Stimulated activated CD4-positive, alpha-beta T cell treated with anti-CD3 and anti-CD28 coated beads, TNF-alpha, amount 100 ng/mL, for 24 hours (primary cell): ENCODE measurements at places on chromosomes 2 and 18.
A peak's percentile ranks its signal among the peaks of the same experiment; 100 is the strongest.

DNA sequence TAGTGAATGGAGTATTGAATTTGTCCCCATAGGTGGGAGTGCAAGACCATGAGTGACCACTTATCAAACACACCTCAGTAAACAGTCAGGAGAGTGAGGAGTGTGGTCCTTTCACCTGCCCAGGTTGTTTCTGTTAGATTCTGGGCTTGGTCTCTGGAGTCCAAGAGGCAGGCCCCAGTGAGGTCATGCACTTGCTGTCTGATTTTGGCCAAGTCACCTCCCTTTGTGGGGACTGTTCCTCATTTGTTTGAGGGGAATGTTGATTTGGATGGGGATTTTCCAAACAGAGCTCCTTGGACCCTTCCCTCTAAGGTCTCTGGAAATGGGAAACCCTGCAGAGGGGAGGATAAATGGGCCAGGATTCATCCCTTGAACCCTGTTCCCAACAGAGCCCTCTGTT lies 7.3 kb downstream of the IL1RN start:
- no peak for DNase-seq

- DNase-seq: no peak
These were observed 51.1 kb downstream of the COLEC12 start for GRCh38 chr18:449374-449773.

GRCh38 chr2:23530206-23530908 lies 145.4 kb downstream of the KLHL29 start:
- DNase-seq: no peak

DNA sequence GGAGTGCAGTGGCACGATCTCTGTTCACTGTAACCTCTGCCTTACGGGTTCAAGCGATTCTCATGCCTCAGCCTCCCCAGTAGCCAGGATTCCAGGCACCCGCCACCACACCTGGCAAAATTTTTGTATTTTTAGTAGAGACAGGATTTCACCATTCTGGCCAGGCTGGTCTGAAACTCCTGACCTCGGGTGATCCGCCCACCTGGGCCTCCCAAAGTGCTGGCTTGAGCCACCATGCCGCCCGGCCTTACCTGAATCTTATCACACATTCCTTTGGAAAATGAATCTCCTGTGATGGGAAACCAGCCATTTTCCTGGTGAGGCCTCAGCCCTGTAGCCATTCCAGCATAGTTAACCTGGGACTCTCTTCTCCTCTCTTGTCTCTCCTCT lies 57.8 kb downstream of the HPCAL1 start:
- no peak for DNase-seq

DNA sequence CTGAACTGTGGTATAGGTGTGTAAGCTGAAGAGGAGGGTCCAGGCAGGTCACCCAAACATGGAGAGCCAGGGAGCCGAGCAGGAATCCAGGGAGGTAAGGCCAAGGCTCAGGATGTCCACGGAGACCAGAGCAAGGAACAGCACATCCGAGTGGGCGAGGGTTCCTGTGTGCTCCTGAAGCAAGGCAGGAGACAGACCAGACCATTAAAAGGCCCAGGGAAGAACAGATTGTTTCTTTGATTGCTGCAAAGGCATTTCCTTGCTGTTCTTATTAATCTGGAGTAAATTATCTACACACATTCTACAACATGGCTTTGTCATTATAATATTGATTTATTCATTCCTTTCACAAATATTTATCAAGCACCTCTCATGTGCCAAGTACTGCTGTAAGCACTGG lies 50.1 kb upstream of the SPTBN1 start:
- no peak for DNase-seq

- no peak for DNase-seq
These were observed 157.4 kb downstream of the SOX11 start for GRCh38 chr2:5849562-5849961.

DNA sequence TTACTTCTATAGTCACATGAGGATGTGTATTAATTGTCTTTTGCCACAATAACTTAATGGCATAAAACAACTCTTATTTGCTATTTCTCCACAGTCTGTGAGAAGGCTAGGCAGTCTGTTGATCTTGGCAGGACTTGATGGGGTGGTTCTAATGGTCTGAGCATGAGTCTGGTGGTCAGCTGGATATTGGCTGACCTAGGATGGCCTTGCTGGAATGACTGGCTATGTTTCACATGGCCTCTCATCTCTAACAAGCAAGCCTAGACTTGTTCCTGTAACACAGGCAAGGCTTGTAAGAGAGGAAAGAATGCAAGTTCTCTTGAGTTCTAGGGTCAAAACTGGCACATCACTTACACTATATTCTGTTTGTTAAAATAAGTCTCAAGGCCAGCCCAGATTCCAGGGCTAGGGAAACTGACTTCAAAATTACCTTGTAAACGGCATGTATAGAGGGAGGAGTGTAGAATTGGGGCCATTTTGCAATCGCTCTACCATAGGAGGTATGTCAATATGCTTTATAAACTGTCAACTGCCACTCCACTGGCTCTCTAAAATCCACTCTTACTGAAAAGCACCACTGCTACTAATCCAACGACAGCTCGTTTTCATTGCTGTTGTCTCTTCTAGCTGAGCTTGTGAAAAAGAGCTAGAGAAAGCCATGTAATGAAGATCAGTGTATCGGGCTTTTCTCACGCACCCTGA lies 325.0 kb upstream of the PKDCC start:
- no peak for DNase-seq

DNA sequence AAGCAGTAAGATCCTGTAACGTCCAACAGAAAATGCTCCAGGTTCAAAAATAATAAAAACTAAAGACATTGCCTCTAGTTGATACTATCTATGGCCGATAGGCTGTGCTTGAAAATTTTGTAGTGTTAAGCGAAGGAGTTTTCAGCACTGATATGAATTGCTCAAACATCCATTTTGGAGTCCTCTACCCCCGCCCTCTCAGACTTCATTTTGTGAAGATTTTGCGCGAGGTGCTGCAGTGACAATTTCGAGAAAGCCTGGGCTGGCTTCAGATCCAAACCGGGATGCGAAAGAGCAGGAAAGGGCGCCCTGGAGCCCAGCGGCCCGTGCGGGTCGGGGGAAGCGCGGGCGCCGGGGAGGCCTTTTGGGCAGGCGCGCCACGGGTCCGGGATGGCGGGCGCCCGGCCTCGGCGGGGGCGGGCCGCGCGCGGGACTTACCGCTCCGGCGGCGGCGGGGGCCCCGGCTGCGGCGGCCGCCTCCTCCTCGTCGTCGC lies 1.8 kb downstream of the SP3 start:
- no peak for DNase-seq

DNA sequence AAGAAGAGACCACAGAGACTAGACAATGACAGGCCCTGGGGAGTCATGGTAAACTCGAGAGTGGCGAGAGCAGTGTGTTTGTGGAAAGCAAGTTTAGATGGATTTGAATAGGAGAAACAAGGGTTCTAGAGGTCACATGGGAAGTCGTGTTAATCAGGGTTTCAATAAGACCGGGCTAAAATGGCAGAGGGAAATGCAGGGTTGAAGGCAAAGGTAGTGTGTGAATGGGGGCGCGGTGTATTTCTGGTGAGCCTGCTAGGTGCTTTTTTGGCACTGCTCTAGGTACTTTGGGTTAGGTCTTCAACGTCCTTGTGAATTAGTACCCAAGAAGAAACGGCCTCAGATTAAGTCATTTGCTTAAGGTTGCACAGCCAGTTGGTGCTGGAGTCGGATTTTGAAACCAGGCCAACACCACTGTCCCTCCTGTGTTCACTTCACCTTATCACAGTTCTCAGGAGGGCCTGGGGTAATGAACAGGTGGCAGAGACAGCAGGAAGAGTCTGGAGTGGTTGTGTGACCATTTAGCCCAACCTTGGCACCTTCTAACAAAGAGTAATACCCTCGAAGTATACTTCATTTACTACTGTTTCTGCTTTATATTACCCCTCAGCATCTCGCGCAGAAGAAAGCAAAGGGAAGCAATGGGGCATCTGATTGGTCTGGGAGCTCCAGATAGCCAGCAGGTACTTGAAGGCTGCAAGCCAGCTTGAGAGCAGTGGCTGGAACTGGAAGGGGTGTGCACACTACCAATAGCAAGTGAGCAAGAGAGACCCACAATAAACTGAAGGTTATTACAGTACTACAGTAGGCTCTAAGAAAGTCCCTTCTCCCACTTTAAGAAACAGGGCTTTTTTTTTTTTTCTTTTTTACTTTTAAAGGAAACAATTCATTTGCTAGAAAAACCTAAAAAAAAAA lies 33.4 kb upstream of the GAREM2 start:
- DNase-seq: no peak

- no peak for DNase-seq
These were observed 55.8 kb downstream of the NFATC1 start for GRCh38 chr18:79451237-79452125.

- DNase-seq: no peak
These were observed 73.9 kb upstream of the MC2R start for GRCh38 chr18:13989199-13989598.

DNA sequence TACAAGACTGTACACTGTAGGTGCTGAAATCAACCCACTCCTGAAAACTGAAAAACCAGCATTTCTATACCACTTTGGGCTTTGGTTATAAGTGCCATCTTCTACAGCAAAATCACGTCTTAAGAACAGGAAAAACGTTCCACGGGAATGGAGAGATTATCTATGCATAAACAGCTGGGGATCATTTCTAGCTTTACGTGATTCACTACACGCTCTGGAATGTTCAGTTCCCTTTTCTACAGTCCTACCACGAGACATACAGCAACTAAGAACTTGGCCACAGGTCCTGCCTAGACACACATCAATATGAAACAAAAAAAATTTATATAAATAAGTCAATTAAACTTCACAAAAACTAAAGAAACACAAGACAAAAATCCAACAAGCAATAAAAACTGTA lies 3.6 kb downstream of the CXCR4 start:
- DNase-seq: no peak

DNA sequence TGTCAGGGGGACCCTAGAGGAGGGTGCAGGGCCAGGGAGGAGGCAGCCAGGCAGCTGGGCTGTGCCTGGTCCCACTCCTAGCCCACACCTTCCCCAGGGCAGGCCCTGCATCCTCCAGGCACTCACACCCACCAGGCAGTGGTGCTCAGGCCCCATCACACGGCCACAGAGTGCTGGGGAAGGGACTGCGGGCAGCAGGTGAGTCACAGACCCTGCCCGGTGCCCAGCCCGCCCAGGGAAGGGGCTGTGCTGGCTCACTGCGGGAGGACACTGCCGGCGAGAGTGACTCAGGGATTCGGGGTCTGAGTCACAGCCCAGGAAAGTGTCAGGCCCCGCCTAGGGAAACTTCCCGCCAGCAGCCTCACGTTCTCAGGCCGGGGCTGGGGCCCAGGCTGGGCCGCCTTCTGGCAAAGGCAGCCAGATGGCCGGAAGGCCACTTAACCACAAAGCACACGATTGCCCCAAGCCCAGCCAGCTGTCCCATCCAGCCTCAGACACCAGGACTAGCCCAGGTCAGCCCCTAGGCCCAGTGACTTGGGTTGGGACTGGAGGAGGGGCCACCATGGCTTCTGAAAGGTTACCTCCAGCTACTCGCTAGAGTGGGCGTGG lies 42.2 kb downstream of the BIN1 start:
- peak; percentile 55 for DNase-seq

DNA sequence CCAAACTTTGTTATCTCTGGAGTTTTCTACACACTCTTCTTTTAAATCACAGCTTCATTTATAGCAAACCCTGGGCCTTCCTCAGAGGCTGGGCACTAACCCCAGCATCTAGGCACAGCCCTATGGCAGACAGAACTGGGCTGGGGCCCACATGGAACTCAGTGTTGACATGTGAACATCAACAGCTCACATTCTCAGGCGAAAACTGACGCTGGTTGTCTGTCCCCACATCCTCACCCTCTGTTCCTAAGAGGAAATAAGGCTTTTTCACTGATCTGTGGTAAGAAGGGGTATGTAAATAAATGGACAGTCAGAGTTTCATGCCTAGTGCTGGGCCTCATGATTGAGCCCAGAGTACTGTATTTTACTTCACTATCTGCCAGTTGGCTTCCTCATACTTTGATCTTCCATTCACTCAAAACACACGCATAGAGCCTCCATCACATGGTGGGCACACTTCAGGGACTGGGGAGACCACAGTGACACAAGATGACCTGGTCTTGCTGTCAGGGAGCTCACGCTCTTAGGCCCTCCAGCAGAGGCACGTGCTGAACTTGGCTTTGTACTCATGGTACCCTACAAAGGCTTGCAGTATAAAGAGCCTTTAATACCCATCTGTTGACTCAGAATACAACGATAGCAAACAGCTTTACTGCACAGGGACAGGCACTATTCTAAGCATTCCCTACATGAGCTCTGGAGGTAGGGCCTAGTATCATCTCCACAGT lies 43.0 kb downstream of the EFEMP1 start:
- no peak for DNase-seq

- DNase-seq: peak; percentile 99
These were observed 315 bp upstream of the SLC66A3 start for GRCh38 chr2:11154923-11155380.
